ENCODE measurements at places on chromosomes 16 and 17.

DNA sequence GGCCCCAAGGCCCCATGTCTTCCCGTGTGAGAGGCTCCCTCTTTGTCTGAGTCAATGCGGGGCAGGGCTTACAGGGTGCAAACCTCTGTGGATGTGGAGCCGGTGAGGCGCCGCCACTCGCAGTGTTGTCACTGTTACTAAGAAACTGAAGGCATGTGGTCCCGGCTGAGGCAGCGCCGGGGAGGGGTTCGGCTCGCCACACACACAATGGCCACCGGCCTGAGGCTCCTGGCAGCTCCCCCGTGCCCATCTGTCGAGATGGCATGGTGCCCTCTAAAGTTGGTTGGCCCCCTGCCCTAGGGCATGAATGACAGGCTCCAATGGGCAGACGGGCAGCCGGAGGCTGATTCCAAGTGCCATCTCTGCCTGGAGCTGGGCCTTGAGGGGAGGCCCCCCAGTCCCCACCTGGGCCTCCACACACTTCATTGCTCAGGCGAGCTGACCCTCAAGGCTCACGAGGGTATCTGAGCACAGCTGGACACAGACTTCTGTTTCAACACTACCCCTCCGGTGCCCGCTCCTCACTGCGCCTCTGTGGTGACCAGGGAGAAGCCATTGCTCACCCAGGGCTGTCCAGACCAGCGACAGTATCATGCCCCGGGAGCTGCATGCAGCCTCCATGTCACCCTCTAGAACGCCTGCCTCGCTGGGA is 137.2 kb downstream of the C16orf78 start:
- no peak for DNase-seq

GRCh38 chr17:58121925-58122324 is 26.3 kb upstream of the OR4D1 start:
- DNase-seq, result no peak

DNA sequence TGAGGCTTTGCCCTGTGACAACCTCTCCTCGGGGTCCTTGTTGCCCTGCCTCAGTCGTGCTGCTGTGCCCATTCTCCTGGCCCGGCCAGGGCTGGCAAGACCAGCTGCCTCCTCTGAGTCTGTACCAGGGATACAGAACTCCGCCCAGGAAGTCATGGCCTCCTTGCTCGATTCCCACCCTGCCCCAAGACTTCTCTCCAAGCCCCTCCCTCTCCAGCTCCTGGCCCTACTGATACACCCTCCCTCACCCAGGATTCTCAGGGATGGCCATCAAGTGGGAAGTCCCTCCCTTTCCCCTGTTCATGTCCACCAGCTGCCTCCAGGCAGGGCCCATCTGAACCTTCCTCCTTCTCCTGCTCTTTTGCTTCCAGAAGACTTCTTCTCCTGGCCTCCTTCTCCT is 11.2 kb upstream of the TMEM208 start:
- no peak for DNase-seq

DNA sequence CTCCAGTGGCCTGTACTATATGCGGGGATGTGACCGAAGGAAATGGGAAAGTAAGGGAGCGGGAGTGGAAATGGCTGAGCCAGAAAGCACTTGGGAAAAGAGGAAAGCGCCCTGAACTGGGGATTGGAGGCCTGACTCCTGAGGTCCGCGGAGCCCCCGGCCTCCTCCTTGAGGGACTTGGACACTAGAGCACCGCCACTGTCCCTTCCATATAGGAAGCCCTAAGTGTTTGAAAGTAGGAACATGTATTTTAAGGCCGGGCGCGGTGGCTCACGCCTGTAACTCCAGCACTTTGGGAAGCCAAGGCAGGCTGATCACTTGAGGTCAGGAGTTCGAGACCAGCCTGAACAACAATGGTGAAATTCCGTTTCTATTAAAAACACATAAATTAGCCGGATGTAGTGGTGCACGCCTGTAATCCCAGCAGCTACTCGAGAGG is 530 bp upstream of the ZDHHC7 start:
- no peak for DNase-seq

GRCh38 chr17:57645950-57646665 is 99.0 kb downstream of the CCDC182 start:
- no peak for DNase-seq

- no peak for DNase-seq
Measured at GRCh38 chr16:9296271-9296590, 204.8 kb downstream of the HAPSTR1 start.

All from cerebellar nuclear complex (tissue), 1 donor.